ENCODE measurements at places on chromosomes 6 and 20.

GRCh38 chr20:18032977-18033892 lies 24.5 kb downstream of the OVOL2 start:
- DNase-seq: no peak

- DNase-seq: no peak
Measured at GRCh38 chr6:156828280-156828703, 51.1 kb downstream of the ARID1B start.

GRCh38 chr20:32159766-32160221 lies 47.7 kb downstream of the PLAGL2 start:
- DNase-seq: no peak

- no peak for DNase-seq
Measured at GRCh38 chr20:33407251-33407650, 5.9 kb upstream of the CDK5RAP1 start.

DNA sequence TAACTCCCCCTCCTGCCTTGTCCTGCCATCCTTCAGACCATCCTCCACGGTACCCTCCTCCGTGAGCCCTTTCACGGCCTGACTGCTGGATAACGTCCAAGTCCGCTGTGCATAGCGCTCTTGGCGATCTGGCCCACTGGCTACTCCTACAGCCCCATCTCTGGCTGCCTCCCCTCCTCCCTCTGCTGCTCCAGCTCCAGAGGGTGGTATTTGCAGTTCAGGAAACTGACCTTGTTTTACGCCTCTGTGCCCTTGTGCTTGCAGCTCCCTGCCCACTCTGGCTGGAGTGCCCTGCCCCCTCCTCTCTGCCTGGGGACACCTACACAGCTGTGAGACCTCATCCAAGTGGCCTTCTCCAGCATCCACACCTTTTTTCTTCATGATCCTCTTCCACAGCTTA lies 6.5 kb upstream of the RREB1 start:
- DNase-seq: no peak

GRCh38 chr20:6702144-6702543 lies 65.3 kb upstream of the BMP2 start:
- no peak for DNase-seq

GRCh38 chr6:155398701-155399061 lies 57.0 kb downstream of the NOX3 start:
- DNase-seq: no peak

GRCh38 chr6:169326067-169326799 lies 72.6 kb upstream of the THBS2 start:
- no peak for DNase-seq

DNA sequence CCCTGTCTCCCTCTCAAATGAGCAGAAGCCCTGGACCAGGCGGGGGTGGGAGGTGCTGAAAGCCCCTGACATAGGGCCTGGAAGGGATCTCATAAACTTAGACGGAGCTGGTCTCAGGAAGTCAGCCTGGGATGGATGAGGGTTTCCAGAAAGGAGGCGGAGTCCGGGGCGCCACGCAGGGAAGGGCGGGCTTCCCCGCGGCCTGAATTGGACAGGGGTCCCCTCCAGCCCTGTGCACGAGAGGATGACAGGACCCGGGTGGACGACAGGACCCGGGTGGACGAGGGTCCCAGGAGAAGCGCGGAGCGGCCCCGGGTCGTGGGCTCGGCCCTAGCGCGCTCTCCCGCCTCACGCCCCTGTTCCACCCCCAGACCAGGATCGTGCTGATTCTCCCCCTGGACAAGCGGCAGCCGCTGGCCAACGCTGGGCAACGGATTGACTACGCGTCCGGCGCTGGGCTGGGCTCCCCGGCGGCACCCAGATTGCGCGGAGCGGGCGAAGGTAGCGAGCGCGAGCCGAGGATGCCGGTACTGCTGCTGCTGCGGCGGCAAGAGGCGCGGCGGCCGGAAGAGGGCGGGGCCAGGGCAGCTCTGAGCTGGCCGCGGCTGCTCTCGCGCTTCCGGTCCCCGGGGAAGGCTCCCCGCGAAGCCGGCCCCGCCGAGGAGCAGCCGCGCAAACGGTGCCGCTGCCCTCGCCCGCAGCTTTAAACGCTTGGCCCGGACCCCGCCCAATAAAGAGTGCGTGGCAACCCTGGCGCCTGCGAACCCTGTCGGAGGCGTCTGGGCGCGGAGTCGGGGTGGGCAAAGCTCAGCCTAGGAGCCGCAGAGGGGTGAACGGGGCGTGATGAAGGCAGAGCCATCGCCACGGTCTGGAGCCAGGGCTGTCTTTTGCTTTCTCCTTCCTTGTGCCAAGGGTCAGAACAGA lies 1.3 kb downstream of the C20orf144 start:
- peak; percentile 59 for DNase-seq

DNA sequence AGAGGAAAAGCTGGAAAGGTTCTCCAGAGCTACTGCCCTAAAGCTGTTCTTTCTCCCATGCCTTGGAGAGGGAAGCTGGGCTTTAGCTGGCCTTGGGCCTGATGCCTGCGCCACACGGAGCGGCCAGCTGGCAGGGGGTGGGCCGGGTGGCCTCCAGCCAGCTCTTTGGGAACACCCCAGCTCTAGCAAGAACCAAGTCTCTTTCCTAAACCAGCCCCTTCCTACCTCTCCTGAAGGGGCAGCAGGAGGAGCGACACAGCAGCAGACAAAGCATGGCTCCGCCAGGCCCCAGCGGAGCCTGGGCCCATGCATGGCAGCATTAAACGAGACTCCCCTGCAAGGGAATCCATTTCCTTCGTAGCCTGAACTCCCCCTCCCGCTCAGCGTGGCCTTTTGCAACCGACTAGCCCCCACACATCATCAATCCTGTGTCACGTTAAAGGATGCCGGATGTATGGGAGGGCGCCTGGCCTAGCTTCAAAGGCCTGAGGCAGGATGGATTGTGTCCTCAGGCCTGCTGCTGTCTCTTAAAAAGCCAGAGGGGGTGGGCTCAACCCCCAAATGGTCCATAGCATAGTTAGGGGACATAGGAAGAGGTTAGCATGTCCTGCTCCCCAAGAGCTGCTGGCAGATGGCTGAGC lies 14.0 kb downstream of the MRPS18A start:
- no peak for DNase-seq
